ENCODE measurements at places on chromosomes 3 and 15.

GRCh38 chr3:13621381-13622221 lies 72.7 kb downstream of the FBLN2 start:
- H3K27ac ChIP-seq = no peak overlapping the region
- no peak for DNase-seq
- H3K4me3 ChIP-seq = no peak overlapping the region

DNA sequence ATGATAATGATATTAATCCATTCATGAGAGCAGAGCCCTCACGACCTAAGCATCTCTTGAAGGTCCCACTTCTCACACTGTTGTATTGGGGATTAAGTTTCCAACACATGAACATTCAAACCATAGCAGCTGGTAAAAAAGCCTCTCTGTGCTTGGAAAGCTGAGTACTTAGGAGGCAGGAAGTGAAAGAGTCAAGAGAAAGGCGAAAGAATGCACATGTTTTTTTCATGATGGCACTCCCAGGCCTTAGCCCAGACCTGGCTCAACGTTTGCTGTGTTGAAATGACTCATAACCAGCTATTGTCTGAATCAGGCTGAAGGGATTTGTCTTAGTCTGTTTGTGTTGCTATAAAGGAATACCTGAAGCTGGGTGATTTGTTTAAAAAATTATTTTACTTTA lies 84.4 kb upstream of the RGMA start:
- no peaks in the 10 kb centered on the region for H3K4me1 ChIP-seq
- H3K36me3 ChIP-seq = no peaks in the 10 kb centered on the region
- DNase-seq = no peak
- H3K4me3 ChIP-seq = no peak overlapping the region
- no peaks in the 10 kb centered on the region for H3K27me3 ChIP-seq

DNA sequence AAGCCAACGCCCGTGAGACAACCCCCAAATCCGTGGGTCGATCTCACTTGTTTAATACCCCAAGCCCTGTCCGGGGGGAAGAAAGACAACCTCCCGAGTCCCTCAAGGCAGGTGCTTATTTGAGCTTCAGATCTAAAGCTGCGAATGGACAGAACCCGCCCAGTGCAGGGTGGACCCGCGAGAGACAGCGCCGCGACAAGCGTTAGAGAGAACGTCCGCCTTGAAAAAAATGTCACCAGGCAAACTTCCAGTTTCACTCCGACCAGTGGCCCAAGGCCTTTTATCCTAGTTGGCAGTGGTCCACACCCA lies 740 bp upstream of the OXSR1 start:
- H3K27ac ChIP-seq = peak overlapping the region; percentile 97
- H3K27me3 ChIP-seq = no peaks in the 10 kb centered on the region
- no peaks in the 10 kb centered on the region for H3K36me3 ChIP-seq
- peaks cover 13% of the 10 kb centered on the region for H3K4me1 ChIP-seq
- DNase-seq = no peak
- H3K4me3 ChIP-seq = peak overlapping the region; percentile 87

GRCh38 chr15:51828621-51829375 lies 655 bp upstream of the TMOD3 start:
- no peak for DNase-seq
- H3K36me3 ChIP-seq = no peaks in the 10 kb centered on the region
- peaks cover 8% of the 10 kb centered on the region for H3K4me1 ChIP-seq

GRCh38 chr3:180085122-180085710 lies 48.5 kb upstream of the PEX5L start:
- H3K36me3 ChIP-seq = no peaks in the 10 kb centered on the region
- DNase-seq = no peak
- no peaks in the 10 kb centered on the region for H3K4me1 ChIP-seq

GRCh38 chr3:165903885-165904630 lies 66.8 kb upstream of the BCHE start:
- no peaks in the 10 kb centered on the region for H3K36me3 ChIP-seq
- no peak overlapping the region for H3K4me3 ChIP-seq
- no peaks in the 10 kb centered on the region for H3K27me3 ChIP-seq
- DNase-seq = no peak
- H3K27ac ChIP-seq = no peak overlapping the region
- H3K4me1 ChIP-seq = no peaks in the 10 kb centered on the region

DNA sequence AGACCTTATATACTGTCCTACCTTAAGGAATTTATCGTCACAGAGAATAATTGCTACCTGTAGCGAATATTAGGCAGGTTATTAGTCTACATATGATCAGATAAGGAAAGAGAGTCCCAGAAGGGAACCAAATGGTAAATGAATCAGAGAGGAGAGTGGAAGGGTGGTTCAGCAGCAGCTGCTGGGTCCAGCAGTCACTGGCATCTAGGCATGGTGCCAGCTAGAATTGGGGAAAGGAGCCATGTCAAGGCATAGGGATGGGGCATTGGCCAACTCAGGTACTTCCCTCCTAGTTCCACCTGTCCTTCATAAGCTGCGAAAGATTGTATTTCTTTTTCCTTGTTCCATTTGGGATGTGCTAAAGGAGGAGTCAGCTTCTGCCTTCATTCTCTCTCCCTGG lies 23.4 kb downstream of the HACD3 start:
- H3K36me3 ChIP-seq = peaks cover 10% of the 10 kb centered on the region
- no peaks in the 10 kb centered on the region for H3K4me1 ChIP-seq
- no peak overlapping the region for H3K27ac ChIP-seq

GRCh38 chr3:184700759-184701158 lies 11.1 kb downstream of the MAGEF1 start:
- no peak overlapping the region for H3K4me3 ChIP-seq
- H3K36me3 ChIP-seq = no peaks in the 10 kb centered on the region
- no peaks in the 10 kb centered on the region for H3K27me3 ChIP-seq

- H3K27ac ChIP-seq = no peak overlapping the region
- H3K4me3 ChIP-seq = no peak overlapping the region
- no peak for DNase-seq
- no peaks in the 10 kb centered on the region for H3K36me3 ChIP-seq
- no peaks in the 10 kb centered on the region for H3K4me1 ChIP-seq
These were observed 61.2 kb upstream of the CTNNB1 start for GRCh38 chr3:41138146-41138545.

DNA sequence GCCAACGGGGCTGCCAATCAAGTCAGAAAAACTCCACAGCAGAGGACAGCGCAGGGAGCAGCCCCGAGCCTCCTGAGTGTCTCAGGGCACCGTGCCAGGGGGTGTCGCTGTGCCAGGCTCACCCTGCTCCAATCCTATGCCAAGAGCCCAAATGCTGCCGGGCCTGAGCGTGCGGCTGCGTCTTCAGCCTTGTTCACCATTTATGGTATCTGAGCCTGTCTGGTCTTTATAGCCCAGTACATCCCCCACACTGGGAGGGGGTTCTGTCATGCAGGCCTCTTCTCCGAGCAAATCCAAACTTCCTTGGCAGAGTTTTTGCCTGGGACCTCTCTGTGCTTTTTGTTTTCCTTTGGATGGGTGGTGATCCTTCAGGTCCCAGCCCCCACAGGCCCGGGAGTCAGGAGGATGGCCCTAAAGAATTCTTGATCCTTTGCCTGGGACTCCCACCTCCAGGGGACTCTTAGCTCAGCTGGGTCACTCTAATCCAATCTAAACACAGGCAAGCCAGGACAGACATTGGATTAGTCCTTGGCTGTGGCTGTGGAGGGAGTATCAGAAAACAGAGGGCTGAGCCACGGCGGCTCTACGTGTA lies 135.1 kb upstream of the HACD2 start:
- no peak overlapping the region for H3K4me3 ChIP-seq
- no peaks in the 10 kb centered on the region for H3K36me3 ChIP-seq
- no peak overlapping the region for H3K27ac ChIP-seq
- H3K4me1 ChIP-seq = no peaks in the 10 kb centered on the region

- no peak overlapping the region for H3K4me3 ChIP-seq
- H3K36me3 ChIP-seq = no peaks in the 10 kb centered on the region
- no peak overlapping the region for H3K27ac ChIP-seq
- H3K27me3 ChIP-seq = no peaks in the 10 kb centered on the region
These were observed 140.1 kb downstream of the STAC start for GRCh38 chr3:36520241-36521006.

GRCh38 chr3:109696932-109697331 lies 359.6 kb upstream of the DPPA4 start:
- no peaks in the 10 kb centered on the region for H3K4me1 ChIP-seq
- no peak overlapping the region for H3K4me3 ChIP-seq
- no peak for DNase-seq
- H3K27me3 ChIP-seq = no peaks in the 10 kb centered on the region

GRCh38 chr15:81050805-81051204 lies 50.1 kb downstream of the TLNRD1 start:
- no peaks in the 10 kb centered on the region for H3K4me1 ChIP-seq
- H3K27ac ChIP-seq = no peak overlapping the region
- no peaks in the 10 kb centered on the region for H3K36me3 ChIP-seq
- no peak overlapping the region for H3K4me3 ChIP-seq
- DNase-seq = no peak
- H3K27me3 ChIP-seq = no peaks in the 10 kb centered on the region
